ENCODE measurements at places on chromosomes 16 and 17.

DNA sequence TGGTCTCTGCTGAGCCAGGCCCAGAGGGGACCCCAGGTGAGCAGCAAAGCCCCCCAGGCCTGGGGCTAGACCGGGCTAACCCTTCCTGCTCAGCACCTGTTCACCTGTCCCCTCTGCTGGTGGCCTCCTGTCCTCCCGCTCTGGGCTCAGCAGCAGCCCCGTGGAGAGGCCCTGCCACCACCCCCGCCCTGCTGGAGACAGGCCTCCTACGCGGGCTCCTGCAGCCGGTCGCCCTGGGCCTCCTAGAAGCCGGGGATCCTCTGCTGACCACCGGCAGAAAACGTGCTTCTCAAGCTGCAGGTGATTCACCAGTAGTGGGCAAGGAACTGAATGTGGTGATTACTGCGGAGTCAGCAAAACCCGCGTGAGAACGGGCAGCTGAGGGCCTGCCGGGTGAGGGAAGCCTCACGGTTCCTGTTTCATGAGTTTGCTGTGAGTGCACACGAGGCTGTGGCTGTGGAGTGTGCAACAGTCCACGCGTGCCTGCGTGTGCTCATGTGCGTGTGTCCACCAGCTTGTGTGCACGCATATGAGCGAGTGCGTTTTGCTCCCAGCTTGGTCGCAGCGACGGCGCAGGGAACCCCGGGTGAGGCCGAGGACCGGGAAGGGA lies 792 bp downstream of the SECTM1 start:
- DNase-seq = peak; percentile 65

GRCh38 chr17:43175213-43176118 lies 4.5 kb downstream of the NBR1 start:
- DNase-seq = peak; percentile 73

GRCh38 chr17:60231234-60231633 lies 81.5 kb downstream of the CA4 start:
- DNase-seq = peak; percentile 70

GRCh38 chr16:87700406-87701077 lies 65.2 kb downstream of the KLHDC4 start:
- DNase-seq = no peak

DNA sequence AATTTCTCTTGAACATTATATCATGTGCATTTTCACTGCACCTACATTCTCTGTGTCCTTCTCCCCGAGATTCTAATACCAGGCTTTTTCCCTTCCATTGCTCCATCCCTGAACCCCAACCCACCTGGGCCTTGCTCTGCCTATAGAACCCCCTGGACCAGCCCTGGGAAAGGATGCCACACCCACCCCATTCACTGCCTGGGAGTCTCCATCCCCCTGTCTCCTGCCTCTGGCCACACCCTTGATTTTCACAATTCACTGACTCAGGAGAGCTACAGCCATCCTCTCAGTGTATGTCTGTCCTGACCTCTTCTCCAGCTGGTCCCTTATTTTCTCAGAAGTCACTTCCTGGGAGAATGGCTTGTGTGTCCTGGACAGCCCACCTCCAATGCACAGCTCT lies 27.9 kb upstream of the NGFR start:
- no peak for DNase-seq

GRCh38 chr17:57597101-57597500 lies 148.0 kb downstream of the CCDC182 start:
- DNase-seq = no peak

- DNase-seq = no peak
Observed at GRCh38 chr17:55398689-55399088, 22.9 kb downstream of the MMD start.

- peak; percentile 26 for DNase-seq
Observed at GRCh38 chr17:80270836-80271235, 10.2 kb downstream of the RNF213 start.

GRCh38 chr17:39217734-39218369 lies 7.9 kb downstream of the STAC2 start:
- DNase-seq = no peak

- peak; percentile 36 for DNase-seq
Observed at GRCh38 chr17:64683796-64684195, 21.7 kb upstream of the SMURF2 start.

- no peak for DNase-seq
Observed at GRCh38 chr16:87035053-87035452, 282.1 kb downstream of the C16orf95 start.

DNA sequence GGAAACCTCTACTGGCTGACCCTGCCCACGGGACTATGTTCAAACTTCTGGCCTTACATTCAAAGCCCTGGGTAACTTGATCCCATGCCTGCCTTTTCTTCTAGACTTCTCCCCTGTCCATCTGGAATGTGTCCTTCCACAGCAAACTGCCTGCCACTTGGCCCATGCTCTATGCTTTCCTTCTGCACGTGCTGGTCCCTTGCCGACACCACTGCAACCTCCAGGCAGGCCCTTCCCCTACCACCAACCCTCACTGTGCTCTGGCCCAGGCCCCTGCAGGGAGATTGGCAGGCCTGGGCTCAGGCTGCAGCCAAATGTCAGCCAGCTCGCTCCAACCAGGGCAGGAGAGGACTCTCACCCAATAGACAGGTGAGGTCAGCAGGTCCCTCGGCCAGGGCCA lies 11.0 kb downstream of the HSD11B2 start:
- DNase-seq = peak; percentile 36

GRCh38 chr17:46766493-46767491 lies 51.7 kb downstream of the WNT3 start:
- DNase-seq = no peak

DNA sequence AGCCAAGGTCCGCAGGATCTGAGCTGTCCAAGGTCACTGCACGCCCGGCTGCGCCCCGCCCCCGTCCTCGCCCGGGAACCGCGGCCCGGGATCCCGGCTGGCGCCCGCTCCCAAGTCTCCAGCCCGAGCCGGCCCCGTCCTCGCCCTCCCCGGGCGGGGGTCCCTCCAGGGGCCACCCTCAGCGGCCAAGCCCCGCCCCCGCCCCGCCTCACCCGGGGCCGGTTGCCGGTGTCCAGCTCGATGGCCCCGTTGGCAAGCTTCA lies 216 bp downstream of the VPS9D1 start:
- no peak for DNase-seq

DNA sequence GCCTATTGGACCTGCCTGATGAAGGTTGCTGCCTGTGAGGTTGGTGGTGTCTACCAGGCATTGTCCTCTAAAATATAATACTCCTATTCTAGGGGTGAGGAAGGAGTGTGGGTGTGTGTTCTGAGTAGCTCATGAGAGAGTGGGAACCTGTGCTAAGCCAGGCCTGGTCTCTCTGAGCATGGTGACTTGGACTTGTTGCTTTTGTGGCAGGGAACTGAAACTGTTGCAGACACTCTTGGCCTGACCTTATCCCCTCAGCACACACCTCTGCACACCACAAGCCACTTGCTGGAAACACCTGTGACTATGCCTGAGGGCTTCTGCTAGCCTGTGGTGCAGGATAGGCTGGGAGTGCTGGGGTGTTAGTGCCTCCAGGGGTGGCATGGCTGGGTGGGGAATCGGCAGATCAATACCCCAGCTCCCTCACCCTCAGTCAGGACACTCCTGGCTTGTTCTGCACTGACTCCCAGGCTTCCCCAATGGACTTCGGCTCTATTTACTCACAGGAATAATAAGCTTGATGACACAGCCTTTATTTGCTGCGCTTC lies 29.9 kb downstream of the PLCG2 start:
- no peak for DNase-seq

- no peak for DNase-seq
Observed at GRCh38 chr16:28820016-28820415, 2.8 kb upstream of the ATXN2L start.
